Memory B cell (primary cell): ENCODE measurements at places on chromosomes 16 and 17.

- DNase-seq: peak; percentile 50
Observed at GRCh38 chr17:73710095-73710592, 65.9 kb upstream of the SDK2 start.

DNA sequence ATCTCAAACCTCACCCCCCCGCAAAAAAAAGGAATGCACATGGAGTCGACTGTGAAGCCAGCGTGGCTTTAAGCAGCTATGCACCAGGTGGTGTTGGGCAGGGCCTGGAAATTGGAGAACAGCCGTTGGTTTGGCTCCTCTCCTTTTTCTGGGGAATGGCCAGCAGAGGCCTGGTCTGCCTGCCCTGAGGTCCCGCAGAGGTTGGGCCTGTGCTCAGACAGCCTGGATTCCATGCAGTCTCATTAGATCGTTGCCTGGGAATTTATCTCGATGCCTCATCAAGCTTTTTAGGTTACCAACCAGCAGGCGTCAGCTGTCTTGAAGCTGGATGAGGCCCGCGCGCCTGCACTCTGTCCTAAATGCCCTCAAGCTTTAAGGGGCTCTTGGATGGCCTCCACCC, 9.8 kb downstream of the SLC12A3 start:
- DNase-seq: no peak

DNA sequence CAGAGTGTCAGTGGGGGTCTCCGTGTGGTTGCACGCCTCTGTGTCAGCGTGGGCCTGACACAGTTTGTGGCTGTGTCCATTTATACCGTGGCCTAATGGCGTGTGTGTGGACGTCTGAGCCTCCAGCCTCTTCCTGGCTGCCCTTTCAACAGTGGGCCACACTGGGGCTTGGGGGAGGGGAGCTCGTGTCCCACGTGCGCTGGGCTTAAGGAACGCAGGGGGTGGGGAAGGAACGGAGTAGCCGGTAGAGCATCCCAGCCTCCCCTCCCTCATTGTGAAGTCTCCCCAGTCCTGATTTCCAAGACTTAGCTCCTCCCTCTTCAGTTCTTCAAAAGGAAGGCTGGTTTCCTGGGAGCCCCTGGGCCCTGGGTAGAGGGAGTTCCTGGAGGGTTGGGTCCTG, 9.5 kb upstream of the HES7 start:
- no peak for DNase-seq

DNA sequence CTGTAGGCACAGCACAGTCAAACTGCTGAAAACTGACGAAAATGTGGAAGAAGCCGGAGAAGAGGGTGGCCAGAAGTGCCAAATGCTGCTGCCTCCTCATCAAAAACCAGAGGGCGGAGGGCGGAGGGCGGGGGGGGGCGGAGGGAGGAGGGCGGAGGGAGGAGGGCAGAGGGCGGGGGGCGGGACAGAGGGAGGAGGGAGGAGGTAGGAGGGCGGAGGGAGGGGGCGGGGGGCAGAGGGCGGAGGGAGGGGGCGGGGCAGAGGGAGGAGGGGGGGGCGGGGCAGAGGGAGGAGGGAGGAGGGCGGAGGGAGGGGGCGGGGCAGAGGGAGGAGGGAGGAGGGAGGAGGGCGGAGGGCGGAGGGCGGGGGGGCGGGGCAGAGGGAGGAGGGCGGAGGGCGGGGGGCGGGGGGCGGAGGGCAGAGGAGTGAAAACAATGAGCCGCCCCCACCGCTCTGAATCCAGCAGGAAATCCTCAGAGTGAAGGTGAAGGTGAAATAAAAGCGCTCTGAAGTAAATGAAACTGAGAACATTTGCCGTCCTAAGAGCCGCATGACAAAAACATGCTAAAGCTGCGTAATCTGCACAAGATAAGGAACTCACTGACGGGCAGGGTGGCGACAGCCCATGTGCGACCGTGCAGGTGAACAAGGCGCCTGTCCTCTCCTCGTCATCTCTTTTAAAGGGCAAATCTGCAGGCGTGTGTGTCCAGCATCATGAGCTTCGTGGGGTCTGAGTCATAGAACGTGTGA, 22.6 kb upstream of the CBFA2T3 start:
- no peak for DNase-seq

DNA sequence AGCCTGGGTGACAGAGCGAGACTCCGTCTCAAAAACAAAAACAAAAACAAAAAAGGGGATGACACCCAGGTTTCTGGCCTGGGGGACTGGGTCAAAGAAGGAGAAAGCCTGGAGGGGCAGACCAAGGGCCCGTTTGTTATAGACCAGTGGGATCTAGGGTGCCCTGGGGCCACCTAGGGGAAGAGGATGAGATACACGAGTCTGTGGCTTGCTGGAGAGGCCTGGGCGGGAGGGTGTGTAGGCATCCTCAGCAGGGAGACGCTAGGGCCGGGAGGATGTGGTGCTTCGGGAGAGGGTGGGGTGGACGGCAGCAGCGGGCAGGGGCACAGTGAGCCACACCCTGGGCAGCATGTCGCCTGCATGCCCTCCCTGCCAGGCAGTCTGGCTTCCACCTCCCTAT, 17.1 kb upstream of the CRK start:
- DNase-seq: no peak

DNA sequence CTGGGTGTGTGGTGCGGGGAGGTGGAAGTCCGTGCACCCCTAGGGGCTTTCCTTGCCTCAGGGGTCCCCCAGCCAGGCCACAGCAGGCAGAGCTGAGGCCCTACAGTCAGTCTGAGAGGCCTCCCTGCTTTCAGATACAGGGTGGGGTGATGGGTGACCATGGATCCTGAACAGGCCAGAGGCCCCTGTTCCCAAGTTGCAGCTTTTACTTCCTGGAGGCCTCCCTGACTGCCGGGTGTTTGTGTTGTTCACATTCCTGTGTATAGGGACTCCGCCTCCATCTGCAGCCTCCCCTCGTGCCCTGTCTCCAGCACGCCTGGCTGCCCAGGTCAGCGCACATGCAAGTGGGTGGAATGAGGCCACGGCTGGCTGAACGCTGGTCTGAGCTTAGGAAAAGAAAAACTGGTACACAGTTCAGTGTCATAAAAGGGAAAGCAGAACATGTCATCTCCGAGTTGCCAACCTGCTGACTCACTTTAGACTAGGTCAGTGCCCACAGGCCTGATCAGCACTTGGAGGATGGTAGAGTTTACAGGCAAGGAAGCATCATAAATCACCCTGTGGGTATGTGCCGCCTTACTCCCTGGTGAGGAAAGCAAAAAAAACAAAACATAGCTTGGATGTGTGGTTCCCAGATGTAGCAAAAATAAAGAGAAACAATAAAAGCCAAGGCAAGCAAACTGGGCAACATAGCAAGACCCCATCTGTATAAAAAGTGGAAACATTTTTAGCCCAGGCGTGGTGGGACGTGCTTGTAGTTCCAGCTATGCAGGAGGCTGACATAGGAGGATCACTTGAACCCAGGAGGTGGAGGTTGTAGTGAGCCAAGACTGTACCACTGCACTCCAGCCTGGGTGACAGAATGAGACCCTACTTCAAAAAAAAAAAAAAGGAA, 6.2 kb upstream of the SLC7A6 start:
- DNase-seq: no peak

DNA sequence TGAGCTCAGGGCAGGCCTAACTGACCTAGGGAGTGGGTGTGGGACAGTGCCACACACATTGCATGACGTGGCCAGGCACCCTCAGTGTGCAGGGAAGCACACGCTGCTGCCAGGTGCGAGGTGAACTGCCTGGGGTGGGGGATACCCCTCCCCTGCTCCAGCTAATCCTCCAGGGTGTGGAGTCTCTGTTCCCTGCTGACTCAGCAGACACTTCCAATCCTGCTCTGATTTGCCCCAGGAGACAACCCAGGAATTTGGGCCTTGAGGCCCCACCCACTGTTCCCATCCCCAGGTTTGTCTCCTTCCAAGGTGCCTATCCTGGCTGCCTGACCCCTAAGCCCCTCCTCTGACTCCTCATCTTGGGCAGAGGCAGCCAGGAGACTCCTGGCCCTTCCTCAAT, 10.7 kb downstream of the DLX3 start:
- no peak for DNase-seq

DNA sequence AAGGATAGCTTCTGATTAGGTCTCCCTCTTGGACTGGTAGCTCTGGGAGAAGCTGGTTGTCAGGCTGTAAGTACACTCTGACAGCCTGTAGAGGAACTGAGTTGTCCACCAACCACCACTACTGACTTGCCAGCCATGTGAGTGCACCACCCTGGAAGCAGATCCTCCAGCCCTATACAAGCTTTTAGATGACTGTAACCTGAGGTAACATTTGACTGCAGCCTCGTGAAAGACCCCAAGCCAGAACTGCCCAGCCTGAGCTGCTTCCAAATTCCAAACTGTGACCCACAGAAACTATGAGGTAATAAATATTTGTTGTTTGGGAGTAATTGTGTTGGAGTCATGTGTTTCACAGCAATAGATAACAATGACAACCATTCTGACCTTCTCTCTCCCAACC, 30.8 kb upstream of the DYNLL2 start:
- DNase-seq: no peak

DNA sequence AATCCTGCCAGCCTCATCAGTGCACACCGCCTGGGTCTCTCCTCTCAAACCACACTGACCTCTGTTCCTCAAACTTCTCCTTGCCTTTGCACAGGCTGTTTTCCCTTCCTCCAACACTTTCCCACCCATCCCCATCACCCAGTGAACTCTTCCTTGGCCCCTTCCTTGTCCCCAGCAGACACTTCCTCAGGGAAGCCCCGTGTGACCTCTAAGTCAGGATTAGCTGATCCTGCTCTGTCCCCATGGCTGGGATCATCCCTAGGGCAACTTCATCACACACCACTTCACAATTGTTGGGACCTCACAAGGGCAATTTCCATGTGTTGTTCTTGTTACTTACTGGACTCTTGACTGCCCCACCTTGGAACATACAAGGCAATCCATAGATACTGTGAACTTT, 67.8 kb downstream of the WSB1 start:
- no peak for DNase-seq

- no peak for DNase-seq
Observed at GRCh38 chr17:13346592-13346991, 255.1 kb downstream of the HS3ST3A1 start.

- no peak for DNase-seq
Observed at GRCh38 chr17:39963829-39964228, 1.0 kb downstream of the GSDMA start.

GRCh38 chr17:962670-963069, 16.9 kb downstream of the NXN start:
- DNase-seq: no peak

GRCh38 chr17:17580662-17581470, 10.6 kb downstream of the PEMT start:
- no peak for DNase-seq

DNA sequence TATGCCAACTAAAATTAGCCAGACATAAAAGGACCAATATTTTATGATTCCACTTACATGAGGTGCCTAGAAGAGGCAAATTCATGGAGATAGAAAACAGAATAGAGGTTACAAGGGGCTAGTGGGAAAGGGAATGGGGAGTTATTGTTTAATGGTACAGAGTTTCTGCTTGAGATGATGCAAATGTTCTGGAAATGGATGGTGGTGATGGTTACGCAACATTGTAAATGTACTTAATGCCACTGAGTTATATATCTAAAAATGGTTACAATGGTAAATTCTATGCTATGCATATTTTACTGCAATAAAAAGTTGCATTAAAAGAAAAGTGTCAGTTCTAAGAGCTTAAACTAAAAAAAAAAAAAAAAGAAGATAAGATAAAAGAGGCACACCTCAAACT, 17.9 kb downstream of the MT1X start:
- DNase-seq: no peak

DNA sequence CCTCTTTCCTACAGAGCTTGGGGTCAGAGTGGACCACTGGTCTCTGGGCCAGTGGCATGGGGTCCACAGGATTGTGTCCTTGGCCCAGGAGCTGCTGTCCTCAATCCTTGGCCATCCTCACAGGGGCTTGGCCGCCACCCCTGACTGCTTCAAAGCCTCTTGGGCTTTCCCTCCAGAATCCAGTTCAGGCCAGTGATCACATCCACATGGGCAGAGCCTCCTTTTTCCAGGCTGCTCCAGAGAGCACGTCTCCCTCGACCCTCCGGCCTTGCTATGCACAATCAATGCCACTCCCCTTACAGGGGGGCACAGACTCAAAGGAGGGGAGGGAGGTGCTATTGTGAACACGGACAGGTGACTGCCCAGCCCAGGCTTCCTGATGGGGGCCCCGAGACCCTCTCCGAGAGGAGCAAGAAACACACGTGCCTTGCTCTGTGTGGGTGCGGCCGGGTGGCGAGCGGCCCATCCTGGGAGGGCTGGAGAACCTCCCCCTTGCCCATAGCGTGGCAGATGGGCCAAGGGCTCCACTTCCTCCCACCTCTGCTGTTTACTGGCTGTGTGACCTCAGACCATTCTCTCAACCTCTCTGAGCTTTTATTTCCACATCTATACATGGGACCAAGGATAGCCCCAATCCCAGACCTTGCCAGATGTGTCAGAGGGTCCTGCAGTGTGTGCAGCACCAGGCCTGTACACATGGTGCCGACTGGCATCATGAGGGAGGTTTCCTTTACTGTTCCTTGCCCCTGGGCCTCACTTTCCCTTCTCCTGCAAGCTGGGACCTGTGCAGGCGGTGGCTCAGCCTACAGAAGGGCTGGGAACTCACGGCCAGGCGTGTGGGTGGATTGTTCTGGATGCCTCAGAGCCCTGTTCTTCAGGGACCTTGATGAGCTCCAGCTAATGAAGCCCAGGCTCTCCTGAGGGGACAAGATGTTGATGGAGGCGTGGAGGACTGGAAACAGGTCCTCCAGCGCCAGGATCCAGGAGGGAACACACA, 229.0 kb upstream of the GSE1 start:
- no peak for DNase-seq
